NAMALWA (cell line): ENCODE measurements at places on chromosomes 13 and 19.

DNA sequence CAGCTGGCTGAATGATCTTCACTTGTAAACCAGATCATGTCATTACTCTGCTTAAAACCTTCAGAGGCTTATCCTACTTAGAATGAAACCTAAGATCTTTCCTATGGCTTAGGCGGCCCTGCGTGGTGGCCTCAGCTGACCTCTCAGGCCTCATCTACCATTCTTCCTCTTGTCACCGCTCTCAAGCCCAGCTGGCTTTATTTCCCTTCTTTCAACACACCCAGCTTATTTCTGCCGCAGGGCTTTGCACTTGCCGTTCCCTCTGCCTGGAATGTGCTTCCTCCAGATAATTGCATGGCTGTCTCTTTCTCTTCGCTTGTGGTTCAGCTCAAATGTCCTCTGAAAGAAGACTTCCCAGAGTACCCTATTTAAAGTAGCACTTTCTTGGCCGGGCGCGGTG lies 3.6 kb upstream of the ASF1B start:
- DNase-seq, result no peak

DNA sequence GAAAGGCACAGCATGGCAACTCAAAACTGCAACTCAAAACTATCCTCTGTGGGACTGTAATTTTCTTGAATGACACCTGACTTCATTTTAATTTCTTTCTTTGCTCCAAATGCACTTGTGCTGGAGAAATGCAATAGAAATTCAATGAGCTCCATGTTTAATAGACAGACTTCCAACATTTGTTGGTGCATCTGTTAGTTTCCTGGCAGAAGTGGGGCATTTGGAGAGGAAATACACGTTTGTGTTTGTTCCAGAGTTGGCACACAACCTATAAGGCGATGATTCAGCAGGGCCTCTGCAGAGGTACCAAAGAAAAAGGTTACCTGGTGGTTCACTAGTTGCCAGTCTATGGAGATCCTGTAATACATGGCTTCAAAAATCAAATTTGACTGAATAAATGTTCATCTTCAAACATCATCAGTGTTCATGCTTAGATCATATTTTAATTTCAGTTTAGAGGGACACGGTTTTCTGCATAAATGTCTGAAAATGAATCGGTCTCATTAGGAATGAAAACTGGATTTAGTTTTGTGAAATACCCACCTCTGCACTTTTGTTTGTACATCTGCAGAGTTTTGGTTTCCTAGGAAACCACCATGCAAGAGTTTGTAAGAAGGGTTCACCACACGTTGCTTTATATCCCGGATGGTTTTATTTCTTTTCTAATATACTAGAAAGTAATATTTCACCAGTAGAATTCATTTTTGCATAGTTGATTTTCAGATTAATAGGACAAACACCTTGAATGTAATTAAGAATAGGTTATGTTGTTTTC lies 21.8 kb upstream of the OBI1 start:
- DNase-seq, result no peak

DNA sequence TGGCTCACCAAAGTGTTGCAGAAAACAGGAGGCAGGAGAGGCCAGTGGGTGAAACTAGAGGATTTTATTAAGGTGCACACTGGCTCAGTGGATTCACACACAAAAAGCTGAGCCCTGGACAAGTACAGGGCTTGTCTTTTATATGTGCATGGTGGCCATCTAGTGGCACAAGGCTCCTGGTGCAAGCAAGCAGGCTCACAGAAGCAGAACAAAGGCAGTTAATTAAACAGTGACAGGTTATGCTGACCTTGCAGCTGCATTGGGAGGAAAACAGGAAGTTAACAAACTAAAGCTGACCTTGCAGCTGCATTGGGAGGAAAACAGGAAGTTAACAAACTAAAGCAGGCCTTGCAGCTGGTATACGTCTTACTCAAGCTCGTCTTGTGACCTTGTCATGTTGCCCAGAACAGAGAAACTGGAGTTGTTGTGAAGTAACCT lies 65.3 kb upstream of the ZNF681 start:
- peak; percentile 97 for DNase-seq

GRCh38 chr13:47166336-47166735 lies 269.5 kb upstream of the HTR2A start:
- no peak for DNase-seq

- no peak for DNase-seq
These were observed 122.3 kb downstream of the SLC7A1 start for GRCh38 chr13:29473166-29473565.
